ENCODE measurements at places on chromosomes 16 and 17.
A peak's percentile ranks its signal among the peaks of the same experiment; 100 is the strongest.

DNA sequence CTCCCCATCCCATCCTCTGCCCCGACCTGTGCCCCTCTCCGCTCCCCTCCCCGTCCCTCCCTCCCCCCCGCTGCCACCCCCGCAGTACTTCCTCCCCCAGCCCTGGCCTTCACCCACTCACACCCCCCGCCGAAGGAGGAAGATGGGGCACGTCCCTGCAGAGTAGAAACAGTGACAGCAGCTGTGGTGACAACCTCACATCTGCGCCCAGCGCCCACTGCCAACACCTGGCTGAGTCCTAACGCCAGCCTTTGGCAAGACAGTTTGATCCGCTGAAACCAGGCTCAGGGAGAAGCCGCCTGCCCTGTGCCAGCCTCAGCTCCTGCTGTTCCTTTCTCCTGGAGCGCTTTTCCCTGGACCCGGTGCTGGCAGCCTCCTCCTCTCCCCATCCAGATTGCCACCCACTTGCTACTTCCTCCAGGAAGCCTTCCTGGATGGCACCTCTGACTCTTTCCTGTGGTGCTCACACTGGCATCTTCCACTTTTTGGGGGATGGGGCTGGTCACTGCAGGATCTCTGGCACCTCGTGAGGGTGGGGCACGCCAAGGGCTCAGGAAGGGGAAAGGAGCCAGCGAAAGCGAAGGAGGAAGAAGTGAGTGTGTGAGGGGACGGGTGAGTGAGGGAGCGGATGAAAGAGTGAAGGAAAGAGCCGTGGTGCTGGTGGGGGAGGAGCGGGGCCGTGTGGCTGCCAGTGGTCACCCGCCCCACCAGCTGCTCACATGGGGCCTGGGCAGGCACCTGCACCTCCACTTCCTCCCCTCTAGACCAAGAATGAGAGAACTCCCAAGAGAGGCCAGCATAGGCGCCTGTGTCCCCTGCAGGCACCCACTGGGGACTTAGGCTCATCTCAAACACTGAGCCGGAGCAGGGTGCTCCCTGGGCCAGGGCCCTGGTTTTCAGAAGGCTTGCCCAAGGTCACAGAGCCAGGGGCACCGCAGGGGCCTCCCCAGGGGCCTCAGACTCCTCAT, 27.0 kb downstream of the ZFPM1 start:
- DNase-seq = no peak

DNA sequence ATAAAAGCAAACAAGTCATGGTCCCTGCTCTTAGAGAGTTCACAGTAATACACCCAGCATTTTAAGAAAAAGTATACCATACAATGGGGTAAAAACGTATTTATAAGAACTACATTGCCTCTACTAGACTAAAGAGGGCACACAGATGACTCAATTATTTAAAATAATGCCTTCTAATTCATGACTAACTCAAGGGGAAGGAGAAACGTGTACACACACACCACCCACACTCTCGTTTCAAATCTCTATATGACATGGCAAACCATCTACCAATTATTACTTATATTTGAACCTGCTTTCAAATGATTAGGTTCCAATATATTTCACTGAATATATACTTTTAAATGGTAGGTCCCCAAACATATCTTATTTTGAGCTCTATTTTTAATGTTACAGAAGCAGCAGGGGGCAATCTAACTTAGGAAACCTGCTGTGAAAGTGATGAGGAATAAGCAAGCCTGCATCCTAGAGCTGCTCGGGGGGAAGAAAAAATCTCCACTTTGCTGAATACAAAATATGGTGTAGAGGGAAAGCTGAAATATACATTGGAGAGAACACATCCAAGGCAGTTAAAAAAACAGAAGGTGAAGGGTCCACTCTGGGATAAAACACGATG, 232.4 kb upstream of the PSMD7 start:
- DNase-seq = no peak

DNA sequence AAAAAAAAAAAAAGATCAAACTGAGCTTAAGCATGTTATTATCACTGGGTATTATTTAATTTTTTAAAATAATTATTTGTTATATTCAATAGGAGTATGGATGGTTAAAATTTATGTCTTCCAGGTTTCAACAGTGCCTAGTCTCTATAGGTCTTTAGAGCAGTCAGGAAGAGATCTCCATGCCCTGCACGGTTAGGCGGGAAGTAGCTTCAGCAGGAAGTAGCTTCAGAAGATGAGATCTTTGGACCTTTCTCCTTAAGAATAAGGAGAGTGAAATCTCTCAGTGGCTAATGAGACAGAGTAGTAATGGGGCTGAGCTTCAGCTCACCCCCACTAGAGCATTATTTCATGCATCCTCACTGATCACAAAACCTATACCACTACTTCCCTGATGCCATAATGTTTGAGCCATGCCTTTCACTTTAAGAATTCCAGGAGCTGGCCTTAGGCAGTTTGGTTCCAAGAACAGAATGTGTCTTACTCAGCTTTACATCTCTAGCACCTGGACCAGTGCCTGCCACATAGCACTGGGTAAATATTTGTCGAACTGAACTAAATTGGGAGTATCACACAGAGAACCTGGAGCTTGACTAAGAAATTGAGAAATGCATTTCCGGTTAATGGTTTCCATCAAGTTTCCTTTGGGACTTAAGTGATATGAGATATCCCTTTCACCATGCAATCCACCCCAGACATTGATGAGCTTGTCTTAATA, 43.5 kb downstream of the SCPEP1 start:
- no peak for DNase-seq

DNA sequence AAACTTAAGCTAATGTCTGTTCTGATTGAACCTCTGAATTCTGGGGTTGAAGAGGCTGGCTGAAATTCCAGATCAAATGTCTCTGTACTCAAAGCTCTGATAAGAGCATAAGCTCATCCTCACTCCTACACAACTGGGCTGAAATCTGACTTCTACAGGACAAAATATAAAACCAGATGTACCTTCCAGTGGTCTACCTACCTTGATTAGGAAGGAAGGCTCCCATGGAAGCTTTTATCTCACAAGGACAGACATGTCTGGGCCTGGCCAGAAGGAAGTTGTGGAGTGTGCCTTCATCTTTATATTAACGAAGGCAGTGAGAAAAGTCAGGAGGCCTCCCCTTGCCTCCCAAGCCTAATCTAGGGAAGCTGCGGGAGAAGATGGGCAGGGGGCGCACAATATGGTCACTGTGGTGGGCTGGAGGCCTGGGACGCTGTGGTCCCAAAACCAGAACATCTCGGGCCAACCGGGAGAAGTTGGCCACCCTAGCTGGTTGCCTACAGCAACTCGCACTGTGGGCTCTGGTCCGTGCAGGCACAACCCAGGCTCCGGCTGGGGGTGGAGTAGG, 55.6 kb upstream of the LRRC37A3 start:
- no peak for DNase-seq

DNA sequence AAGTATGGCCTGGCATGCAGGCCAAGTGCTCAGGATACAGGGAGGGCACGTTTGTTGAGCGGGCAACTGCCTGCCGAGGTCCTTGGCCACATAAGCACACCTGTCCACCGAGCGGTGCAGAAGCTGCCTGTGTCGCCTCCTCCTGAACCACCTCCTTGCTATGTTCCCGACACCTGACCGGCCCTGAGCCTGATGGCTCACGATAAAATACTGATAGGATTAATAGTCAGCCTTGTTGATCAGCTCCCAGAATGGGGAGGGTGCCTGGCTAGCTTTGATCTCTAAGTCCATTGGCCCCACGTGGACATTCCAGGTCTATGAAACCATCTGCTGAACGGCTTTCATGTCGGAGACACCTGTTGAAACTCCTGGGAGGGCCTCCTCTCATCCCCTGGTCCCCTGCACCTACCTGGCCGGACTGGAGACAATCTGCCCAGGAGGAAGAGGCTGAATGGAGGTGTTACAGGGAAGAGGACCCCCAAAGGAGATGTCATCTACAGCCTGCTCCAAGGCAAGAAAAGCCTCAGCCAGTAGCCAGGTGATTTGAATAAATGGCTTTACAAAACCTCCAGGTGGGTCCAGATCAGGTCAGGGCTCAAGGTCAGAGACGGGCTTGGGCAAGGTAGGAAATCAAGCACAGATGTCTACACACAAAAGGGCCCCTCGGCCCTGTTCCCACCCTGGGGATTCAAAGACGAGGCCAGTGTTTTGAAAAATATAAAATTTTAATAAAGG, 33.4 kb downstream of the AXIN2 start:
- no peak for DNase-seq

DNA sequence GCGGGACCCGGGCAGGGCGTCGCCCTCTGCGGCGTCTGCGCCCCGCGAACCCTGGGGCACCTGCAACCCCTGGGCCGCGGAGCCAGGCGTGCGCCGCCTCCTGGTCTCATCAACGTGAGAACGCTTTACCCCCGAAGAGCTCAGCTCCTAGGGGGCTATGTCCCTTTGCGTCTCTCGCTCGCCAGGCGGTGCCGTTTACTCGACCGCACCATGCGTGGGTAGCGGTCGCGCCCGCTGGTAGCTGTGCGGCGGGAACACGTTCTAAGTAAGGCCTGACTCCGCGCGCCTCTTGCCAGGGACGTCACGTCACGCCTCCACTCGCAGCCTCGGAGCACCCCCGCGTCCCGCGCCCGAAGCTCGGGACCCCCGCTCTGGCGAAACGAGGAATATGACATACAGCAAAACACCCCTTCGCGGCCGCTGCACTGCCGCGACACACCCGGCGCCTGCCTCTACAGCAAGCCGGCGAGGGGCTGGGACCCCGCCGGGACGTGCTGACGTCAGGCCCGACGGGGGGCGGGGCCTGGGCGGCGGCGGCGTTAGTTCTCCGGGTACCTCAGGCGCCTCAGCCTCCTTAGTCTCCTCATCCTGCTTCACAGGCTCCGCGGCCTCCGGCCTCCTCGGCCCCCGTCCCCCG, at the start of gene RAB11FIP3:
TSS of gene RAB11FIP3 (plus strand) at position 568 of the 637 bp plus-strand sequence. CDS start 358 bp downstream, outside the sequence.
- peak; percentile 87 for DNase-seq

GRCh38 chr17:7816926-7817642, 16.9 kb upstream of the KDM6B start:
- peak; percentile 5 for DNase-seq

DNA sequence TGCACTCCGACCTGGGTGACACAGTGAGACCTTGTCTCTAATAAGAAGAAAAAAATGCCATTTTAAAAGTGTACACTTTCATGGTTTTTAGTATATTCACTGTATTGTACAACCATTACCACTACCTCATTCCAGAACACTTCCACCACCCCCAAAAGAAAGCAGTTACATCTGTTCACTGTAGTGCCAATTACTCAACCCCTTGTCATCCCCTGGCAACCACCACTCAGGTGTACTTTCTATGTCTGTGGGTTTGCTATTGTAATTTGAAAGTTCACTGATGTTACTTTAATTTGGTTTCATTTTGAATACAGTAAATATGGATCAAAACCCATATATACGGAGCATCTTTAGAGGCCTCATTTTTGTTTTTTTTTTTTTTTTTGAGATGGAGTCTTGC, 6.1 kb downstream of the ZG16 start:
- no peak for DNase-seq

- peak; percentile 45 for DNase-seq
Observed at GRCh38 chr17:79776376-79777119, 1.4 kb upstream of the CBX2 start.

DNA sequence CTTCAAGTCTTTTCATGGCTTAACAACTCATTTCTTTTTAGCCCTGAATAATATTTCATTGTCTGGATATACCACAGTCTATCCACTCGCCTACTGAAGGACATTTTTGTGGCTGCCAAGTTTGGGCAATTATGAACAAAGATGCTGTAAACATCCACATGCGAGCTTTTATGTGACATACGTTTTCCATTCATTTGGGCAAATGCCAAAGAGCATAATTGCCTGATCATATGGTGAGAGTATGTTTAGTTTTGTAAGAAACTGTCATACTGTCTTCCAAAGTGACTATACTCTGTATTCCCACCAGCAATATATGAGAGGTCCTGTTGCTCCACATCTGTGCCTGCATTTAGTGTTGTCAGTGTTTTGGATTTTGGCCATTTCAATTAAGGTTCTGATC, 81.3 kb downstream of the ELAC2 start:
- no peak for DNase-seq

DNA sequence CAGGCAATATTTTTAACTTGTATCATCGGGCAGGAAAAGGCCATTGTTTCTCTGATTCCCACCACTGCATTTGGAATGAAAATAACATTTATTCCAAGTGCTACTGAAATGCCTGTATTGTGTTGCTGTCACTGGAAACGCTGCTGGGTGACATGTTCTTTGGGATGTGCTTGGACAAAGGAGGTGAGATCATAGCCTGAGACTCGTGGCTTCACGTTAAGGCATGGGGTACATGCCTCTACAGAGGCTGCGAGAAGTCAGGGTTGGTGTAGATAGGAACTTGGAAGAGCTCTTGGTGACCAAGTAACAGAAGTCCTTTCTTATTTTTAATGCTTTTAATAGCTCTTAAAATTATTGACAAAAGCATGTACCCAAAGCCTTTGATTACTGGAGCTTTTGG, 58.8 kb upstream of the MAF start:
- no peak for DNase-seq

DNA sequence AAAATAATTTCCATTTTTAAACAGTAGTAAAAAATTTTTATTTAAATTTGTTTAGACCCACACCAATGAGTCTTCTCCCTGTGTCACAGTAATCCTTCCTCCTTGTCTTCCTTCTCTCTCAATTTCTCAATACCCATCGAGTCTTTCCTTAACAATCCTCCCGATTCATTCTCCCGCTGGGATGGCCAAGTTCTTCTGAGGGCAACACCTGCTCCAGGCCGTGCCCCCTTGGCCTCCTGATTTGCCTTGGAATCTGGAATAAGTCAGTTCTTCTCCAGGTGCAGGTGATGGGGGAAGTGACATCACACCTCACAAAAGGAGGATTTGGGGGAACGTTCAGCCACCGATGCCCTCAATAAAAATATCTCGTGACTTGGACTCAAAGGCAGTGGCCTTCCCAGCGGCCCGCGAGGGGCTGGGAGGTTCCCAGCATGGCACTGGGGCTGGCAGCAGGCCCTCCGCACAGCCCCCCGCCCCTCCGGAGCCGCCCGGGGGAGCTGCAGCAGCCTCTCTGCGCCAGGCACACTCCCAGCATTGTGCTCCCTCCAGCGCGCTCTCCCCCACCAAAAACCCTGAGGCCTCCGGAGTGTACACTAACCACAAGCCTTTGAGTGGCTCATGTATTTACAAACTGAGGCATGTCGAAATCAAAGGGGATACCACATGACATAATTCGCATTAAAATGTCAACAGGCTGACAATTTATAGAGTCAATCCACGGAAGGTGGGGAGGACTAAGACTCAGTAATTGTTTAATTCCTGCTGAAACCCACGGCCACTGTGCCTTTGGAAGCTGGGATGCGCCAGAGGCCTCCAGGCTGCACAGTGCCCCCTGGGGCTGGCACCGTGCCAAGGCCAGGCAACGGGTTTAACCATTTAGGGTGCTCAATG, 120.5 kb downstream of the ZFHX3 start:
- no peak for DNase-seq
